Sciatic nerve (tissue), 2 donors: ENCODE measurements at places on chromosomes 2 and 18. TPM values are rescaled to one million over a fixed set of nuclear protein-coding genes. Genes with fewer than 3 reads are reported as not detected.

- no peak for DNase-seq
Observed at GRCh38 chr2:163571423-163572102, 164.2 kb downstream of the FIGN start.

TRIM54 gene
- 0.31 TPM for total RNA-seq

DNA sequence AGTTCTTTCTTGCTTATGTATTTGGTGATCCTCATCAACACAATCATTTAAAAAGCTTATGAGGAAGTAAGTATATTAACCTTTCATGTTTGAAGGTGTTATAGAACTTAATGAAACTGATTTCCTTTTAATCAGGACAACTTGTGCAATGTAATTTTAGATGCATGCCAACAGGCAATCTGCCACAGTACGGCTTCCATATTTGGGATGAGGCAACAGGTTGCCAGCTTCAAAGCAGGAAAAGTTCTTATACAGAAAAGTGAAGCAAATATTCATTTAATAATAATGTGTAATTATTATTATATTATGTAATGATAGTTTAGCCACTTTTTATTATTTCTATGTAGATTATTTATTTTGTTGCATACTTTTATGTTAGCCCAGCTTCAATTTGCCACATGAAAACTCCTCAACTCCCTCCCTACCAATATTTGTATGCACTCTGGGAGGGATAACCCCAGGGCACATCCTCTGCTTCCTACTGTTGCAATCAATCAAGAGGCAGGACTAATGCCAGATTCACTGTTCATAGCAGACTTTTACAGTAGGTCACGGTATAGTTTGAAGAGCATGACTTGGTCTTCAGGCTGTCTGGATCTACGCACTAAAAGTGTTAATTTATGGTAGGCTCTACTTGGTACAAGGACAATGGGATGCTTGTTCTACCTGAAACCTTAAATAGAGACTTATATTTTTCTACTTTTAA, 277.2 kb downstream of the AGPS start:
- no peak for DNase-seq

- DNase-seq, result no peak
Observed at GRCh38 chr2:56191617-56192016, 7.8 kb downstream of the CCDC85A start.

PDIA6 gene
- 95.4 TPM for total RNA-seq

PMAIP1 gene
- total RNA-seq, result 1.2 TPM

DNA sequence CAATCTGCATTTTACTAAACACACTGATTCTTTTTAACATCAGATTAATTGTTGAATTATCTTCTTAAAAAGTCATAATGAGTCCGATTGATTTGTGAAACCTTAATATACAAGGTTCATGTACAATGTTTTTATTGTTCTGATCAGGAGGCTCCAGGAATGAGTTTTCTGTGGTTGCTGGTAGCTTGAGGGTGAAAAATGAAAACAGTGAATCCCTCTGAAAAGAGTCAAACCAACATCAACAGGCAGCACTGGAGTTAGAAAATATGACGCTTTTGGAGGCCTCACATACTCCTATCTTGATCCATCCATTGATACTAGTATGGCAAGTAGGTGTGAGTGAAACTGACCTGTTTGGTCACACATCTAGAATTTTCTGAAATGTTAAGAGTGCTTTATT, 216.3 kb upstream of the ETAA1 start:
- DNase-seq, result no peak

DNA sequence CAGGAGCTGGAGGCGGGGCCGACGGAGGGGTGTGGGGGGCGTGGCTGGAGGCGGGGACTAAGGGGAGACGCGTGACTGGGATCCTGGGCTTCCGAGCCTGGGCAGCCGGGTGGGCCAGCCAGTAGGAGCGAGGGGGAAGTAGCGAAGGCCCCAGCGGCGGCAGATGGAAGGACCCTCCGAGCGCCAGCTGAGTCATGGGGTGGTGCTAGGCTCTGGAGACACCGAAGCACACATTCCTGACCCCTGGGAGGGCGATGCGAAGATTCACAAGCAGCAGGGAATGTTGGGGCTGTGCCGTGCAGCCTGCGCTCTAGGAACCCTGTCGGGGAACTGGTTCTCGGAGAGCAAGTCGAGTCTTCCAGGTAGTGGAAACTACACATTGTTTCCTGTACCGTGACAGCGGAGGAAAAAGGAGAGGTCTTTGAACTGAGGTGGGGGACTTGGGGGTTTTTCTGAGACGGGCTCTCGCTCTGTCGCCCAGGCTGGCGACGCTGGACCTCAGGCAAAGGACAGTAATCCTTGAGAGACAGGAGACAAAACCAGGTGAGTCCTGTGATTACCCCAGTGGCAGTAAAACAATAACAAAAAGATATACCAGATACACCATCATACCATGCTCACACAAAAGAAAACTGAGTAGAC, 650 bp upstream of the AFG3L2 start:
- no peak for DNase-seq

GRCh38 chr2:124339709-124340108, 314.6 kb downstream of the CNTNAP5 start:
- no peak for DNase-seq

DNA sequence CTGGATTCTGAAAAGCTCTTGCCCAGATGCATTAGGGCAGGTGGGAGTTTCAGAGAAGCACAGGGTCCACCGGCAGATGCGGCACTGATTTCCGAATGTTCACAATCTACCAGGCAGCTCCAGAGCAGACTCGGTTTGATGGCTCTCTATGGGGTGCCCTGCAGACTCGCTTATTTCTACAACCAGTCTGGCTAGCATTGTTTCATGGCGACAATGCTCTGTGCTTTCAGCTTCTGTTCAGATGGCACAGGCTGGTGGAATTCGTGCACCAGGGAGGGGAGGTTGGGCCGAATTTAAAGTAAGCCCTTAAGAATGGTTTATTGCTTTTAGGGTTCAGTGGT, 9.9 kb downstream of the MYT1L start:
- DNase-seq, result no peak

ALK gene
- total RNA-seq, result 0.18 TPM

IL36G gene
- not detected for total RNA-seq

DNA sequence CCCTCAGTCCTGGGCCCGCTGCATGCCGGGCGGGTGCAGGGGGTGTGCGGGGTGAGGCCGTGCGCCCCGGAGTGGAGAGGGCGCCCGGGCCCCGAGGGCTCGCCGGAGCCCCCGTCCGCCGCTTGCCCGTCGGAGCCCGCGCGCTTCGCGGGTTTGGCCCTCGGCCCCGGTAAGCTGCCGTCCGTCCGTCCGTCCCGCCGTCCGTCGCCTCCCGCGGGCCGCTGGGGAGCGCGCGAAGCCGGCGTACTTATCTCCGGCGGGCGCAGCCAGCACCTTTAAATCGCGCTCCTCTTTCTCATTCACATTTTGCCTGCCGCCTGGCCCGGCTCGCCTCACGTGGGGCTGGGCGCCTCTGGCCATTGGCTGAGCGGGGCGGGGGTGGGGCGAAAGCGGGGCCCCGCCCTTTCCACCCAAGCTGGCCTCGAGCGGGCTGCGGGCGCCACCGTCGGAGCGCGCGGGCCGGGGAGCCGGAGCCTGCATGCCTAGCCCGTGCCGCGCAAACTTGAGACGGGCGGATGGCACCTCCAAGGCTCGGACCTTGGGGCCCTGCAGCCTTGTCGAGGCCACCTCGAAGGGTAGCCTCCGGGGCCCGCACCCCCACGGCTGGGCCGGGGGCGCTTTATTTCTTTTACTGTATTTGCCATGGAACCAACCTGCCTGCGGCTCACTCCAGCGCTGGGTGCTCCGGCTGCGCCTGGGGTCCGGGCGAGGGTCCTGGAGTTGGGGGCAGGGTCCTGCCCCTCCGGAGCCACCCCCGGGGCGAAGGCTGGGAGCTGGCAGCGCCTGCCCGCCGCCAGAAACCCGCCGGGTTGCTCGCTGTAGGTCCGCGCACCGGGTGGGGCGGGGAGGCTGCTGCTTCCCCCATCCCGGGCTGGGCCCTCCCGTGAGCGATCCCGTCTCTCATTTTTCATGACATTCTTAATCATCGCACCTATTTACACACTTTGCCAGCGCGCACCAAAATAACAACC, at the start of gene GBX2:
TSS of gene GBX2 (minus strand) at position 277 of the 971 bp plus-strand sequence. CDS start 415 bp downstream, outside the sequence.
- DNase-seq, result no peak

- DNase-seq, result no peak
Observed at GRCh38 chr2:13669607-13670006, 952.9 kb downstream of the TRIB2 start.

- peak; percentile 66 for DNase-seq
Observed at GRCh38 chr2:26346454-26347053, at the start of gene ADGRF3. Gene ADGRF3 (minus strand): TSS chr2:26346789. CDS start chr2:26346234, 555 bp downstream.

GRCh38 chr2:195410074-195410671, 246.9 kb upstream of the SLC39A10 start:
- DNase-seq, result no peak

IL36A gene
- total RNA-seq, result not detected

PHOSPHO2 gene
- total RNA-seq, result 8.5 TPM

GRCh38 chr18:20966795-20967194, 144.8 kb downstream of the ROCK1 start:
- DNase-seq, result no peak

KCNG2 gene
- total RNA-seq, result 0.22 TPM

SPATA3 gene
- total RNA-seq, result not detected

- DNase-seq, result no peak
Observed at GRCh38 chr2:29033656-29034055, 40.7 kb downstream of the PCARE start.

GRCh38 chr2:3356799-3357198, 20.8 kb downstream of the EIPR1 start:
- no peak for DNase-seq

GRCh38 chr2:119407430-119408220, 24.0 kb upstream of the TMEM37 start:
- no peak for DNase-seq

LRRC30 gene
- total RNA-seq, result not detected

DNA sequence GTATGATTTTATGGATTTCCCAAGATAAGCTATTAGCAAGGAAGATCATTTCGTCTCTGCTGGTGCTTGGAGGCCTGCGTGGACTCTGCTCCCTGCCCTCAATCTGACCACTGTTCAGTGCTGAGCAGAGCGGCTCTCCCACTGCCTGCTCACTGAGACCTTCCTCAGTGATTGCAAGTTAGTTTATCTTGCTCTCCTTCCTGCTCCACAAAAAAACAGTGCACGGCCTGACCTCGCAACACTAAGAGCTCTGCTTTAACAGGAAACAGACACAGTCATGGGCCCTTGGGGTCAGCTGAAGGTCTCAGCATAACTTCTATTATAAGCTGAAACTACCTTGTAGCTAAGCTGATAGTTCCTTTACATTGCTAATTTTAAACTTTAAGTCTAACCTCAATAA, 53.1 kb downstream of the PRELID3A start:
- DNase-seq, result no peak

CARF gene
- 23.4 TPM for total RNA-seq

- no peak for DNase-seq
Observed at GRCh38 chr2:158963071-158963470, 5.4 kb upstream of the TANC1 start.

GRCh38 chr2:26139269-26140183, 33.4 kb upstream of the GAREM2 start:
- no peak for DNase-seq

DNA sequence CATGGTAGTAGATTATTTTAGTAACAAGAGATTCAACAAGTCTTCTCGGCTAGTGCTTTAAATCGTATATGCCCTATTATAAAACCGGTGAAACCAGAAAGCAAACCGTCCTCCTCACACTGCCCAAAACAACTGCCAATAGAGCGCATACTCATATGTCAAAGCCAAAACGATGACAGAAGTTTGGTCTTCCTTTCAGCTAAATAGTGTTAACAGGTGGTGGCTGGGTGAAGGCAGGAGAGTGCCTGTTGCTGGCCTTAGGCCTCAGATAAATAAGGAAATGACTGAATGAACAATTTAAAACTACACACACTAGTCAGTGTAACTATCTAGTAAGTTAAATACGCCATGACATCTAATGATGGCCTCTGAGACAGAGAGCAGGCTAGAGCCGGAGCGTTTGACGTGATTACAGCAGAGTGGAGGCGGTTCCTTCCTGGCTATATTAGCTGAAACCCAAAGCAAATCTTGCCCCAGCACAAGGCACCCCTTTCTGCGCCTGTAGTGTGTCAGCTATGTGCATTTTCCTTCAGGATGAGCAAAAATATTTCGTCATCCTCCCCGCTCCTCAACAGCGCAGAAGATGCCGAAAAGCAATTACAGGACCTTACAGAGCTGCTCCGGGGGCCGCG, 1.6 kb downstream of the LONRF2 start:
- DNase-seq, result no peak
